Heart right ventricle (tissue), 16 donors: ENCODE measurements at places on chromosomes 7 and 10.

DNA sequence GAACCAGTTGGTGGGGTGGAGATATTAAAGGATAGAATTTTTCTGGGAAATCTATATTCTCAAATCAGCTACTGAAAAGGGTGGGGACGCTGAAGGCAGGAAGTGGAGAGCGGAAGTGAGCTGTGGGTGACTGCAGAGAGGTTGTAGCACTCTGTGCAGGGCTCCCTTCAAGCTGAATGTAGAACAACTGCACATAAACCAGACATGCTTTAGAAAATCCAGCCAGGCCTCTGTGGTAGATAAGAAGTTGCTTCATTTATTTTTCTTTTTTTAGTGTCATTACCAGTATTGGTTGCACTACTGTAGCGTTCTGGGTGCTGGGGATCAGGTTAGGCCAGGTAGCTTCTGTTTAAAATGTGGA is 127.8 kb downstream of the CELF2 start:
- H3K27ac ChIP-seq = peak overlapping the region; percentile 79
- peak overlapping the region; percentile 22 for H3K4me3 ChIP-seq
- H3K27me3 ChIP-seq = no peaks in the 10 kb centered on the region
- peak; percentile 47 for DNase-seq
- no peaks in the 10 kb centered on the region for H3K36me3 ChIP-seq

- no peaks in the 10 kb centered on the region for H3K36me3 ChIP-seq
- no peak overlapping the region for H3K4me3 ChIP-seq
- H3K27ac ChIP-seq = peak overlapping the region; percentile 87
- H3K27me3 ChIP-seq = no peaks in the 10 kb centered on the region
- H3K4me1 ChIP-seq = peaks cover 75% of the 10 kb centered on the region
Measured at GRCh38 chr10:104308439-104308903, 29.8 kb downstream of the ITPRIP start.

DNA sequence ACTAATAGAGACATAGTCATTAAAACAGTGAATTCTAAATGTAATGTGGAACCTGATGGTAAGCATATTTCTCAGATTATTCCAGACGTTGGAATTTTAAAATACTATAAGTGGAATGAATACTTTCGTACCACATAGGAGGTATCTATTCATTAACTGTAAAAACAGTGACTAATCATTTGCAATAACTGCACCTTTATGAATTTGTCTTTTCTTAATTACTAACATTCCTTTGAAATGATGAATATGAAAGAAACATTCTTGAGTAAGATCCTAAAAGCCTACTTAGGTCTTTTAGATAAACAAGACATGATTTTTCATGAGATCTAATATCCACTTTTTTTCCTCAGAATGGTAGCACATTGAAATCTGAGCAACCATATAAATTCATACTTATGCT is 549.0 kb upstream of the LRRN3 start:
- H3K4me1 ChIP-seq = no peaks in the 10 kb centered on the region
- no peak overlapping the region for H3K27ac ChIP-seq
- H3K36me3 ChIP-seq = no peaks in the 10 kb centered on the region
- no peak for DNase-seq

- H3K4me3 ChIP-seq = no peak overlapping the region
- peaks cover 40% of the 10 kb centered on the region for H3K4me1 ChIP-seq
- no peak overlapping the region for H3K27ac ChIP-seq
- no peak for DNase-seq
- no peaks in the 10 kb centered on the region for H3K27me3 ChIP-seq
Measured at GRCh38 chr7:17524746-17525145, 226.3 kb downstream of the AHR start.

DNA sequence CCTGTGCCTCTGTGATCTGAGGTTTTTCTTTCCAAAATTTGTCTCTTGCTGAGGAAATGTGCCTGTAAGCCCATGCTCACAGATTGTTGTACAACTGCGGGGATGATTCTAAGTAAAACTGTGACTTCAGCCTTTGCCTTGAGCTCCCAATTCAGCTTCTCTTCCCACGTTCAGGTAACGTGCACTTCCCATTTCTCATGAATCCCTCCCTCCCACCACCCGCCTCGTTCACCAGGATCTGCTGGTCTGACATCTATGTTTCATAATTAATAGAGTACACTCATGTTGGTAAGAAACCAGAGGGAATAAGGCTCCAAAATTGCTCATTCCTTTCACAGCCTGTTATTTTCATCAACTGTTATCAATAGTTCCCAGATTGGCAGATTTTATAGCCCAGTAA is 332.6 kb upstream of the TPK1 start:
- no peak for DNase-seq
- H3K36me3 ChIP-seq = no peaks in the 10 kb centered on the region
- H3K4me3 ChIP-seq = no peak overlapping the region
- no peaks in the 10 kb centered on the region for H3K4me1 ChIP-seq
- no peaks in the 10 kb centered on the region for H3K27me3 ChIP-seq
- H3K27ac ChIP-seq = no peak overlapping the region

- H3K36me3 ChIP-seq = no peaks in the 10 kb centered on the region
- H3K27me3 ChIP-seq = no peaks in the 10 kb centered on the region
- peaks cover 41% of the 10 kb centered on the region for H3K4me1 ChIP-seq
- no peak overlapping the region for H3K27ac ChIP-seq
- H3K4me3 ChIP-seq = no peak overlapping the region
Measured at GRCh38 chr10:75651417-75651816, 220.0 kb downstream of the LRMDA start.

DNA sequence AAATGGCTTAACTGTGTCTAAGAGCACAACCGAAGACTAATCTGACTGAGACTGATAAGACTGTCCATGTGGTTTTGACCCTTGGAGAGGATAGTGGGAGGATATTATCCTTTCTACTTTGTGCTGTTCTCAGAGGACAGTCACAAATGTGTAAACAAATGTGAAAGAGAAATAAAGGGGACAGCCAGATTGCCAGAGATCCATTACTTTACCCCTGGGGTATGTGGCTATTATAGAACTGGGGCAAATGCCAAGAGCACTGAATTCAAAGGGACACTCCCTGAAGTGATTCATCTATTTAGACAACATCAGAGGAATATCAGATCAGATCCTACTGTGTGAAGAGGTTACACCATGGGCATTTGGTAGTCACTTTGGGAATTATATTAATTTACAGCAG is 154.7 kb downstream of the RNLS start:
- no peaks in the 10 kb centered on the region for H3K36me3 ChIP-seq
- no peak overlapping the region for H3K27ac ChIP-seq
- H3K4me3 ChIP-seq = no peak overlapping the region
- no peaks in the 10 kb centered on the region for H3K27me3 ChIP-seq
- DNase-seq = no peak

DNA sequence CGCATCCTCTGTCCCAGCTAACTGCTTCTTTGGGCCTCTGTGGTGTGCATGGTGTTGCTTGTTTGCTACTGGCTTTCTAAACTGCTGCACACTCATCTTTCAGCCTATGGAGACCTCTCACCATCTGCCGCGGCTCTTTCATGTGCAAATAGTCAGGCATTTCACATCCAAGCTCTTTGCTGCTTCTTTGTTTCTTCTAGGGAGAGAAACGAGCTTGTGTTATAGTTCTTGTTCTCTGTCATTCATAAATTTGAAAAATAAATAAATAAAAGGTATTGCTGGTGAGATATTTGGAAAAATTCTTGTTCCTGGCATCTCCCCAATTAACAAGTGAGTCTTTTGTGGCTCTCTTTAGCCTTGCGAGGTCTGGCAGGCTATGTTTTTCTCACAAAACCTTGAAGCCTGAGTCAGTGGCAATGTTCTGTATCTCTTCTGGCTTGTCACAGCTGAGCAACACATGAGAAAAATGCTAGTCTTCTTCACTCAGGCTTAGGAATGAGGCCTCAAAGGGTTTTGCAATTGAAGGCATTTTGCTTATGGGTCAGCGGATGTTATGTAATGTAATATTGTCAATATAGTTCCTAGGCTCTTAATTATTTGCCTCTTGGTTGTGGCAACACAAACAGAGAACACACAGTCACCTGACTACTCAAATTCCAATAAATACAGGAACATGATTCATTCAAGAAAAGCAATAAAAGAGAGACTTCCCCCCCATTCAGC is 274.0 kb downstream of the FRMD4A start:
- no peaks in the 10 kb centered on the region for H3K4me1 ChIP-seq
- DNase-seq = no peak
- H3K36me3 ChIP-seq = no peaks in the 10 kb centered on the region
- H3K27me3 ChIP-seq = no peaks in the 10 kb centered on the region
- no peak overlapping the region for H3K4me3 ChIP-seq

- no peak overlapping the region for H3K27ac ChIP-seq
- DNase-seq = no peak
- H3K4me1 ChIP-seq = no peaks in the 10 kb centered on the region
- no peaks in the 10 kb centered on the region for H3K27me3 ChIP-seq
Measured at GRCh38 chr10:30873411-30873810, 158.3 kb downstream of the ZNF438 start.

DNA sequence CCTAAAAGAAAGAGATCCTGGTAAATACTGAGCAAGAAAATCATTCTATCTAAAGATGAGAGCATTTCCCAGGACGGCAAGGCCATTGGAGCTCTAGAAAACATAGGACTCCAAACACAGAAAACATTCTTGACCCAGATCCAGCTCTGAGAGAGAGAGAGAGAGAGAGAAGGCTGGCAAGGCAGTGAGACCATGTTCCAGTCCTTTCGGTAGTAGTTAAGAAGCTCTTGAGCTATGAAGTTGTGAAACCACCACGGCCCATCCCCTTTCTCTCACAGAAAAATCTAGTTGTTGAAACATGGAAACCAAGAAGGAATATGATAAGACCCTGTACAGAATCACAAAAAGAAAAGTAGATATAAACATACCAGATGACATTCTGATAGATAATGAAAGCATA is 212.4 kb upstream of the NPSR1 start:
- no peaks in the 10 kb centered on the region for H3K27me3 ChIP-seq
- H3K27ac ChIP-seq = no peak overlapping the region
- H3K4me1 ChIP-seq = no peaks in the 10 kb centered on the region

- DNase-seq = no peak
- no peaks in the 10 kb centered on the region for H3K27me3 ChIP-seq
- H3K27ac ChIP-seq = no peak overlapping the region
- H3K4me3 ChIP-seq = no peak overlapping the region
Measured at GRCh38 chr7:91632234-91632940, 248.1 kb downstream of the MTERF1 start.

GRCh38 chr10:115167751-115168150 is 74.6 kb downstream of the ATRNL1 start:
- no peak for DNase-seq
- no peak overlapping the region for H3K27ac ChIP-seq
- H3K4me3 ChIP-seq = no peak overlapping the region

DNA sequence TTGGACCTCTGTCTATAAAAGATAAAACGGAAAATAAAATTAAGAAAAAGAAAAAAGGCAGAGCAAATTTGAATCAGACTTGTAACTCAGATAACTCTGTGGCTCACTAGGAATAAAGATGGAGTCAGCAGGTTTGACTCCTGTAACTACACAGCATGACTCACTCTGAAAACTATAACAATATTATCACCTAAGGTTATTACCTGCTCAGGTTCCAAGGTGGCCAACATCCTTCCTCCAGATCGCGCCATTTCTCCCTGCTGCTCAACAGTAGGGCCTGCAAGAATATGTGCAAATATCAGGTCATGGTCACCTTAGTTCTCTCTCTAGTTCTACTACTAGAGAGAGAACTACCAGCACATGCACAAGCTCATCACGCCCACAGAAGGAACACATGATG is 30.0 kb downstream of the ALDH18A1 start:
- no peak overlapping the region for H3K4me3 ChIP-seq
- no peak for DNase-seq
- no peaks in the 10 kb centered on the region for H3K4me1 ChIP-seq
- H3K27ac ChIP-seq = no peak overlapping the region
- H3K36me3 ChIP-seq = no peaks in the 10 kb centered on the region

DNA sequence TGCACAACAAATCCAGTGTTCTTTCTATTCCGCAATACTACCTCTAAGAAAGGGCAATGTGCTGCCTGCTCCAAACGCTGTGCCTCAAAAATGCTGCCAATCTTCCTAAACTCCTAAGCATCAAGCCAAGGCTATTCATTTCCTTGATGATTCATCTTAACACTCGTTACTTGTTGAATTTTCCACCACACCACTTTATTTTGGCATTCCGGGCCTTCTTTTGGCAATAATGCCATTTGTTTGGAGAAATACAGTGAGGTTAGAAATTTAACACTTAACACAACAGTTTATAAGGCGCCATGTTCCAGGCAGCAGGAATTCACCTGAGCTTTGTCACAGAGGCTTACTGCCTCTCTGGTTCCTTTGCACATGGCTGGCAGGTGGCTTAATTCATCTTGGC is 82.6 kb upstream of the ABCB5 start:
- H3K4me1 ChIP-seq = no peaks in the 10 kb centered on the region
- H3K4me3 ChIP-seq = no peak overlapping the region
- H3K36me3 ChIP-seq = no peaks in the 10 kb centered on the region
- DNase-seq = no peak
- H3K27ac ChIP-seq = no peak overlapping the region
- no peaks in the 10 kb centered on the region for H3K27me3 ChIP-seq

- no peaks in the 10 kb centered on the region for H3K36me3 ChIP-seq
- no peaks in the 10 kb centered on the region for H3K4me1 ChIP-seq
- H3K4me3 ChIP-seq = no peak overlapping the region
- no peak overlapping the region for H3K27ac ChIP-seq
- no peak for DNase-seq
Measured at GRCh38 chr7:13524076-13524475, 465.4 kb downstream of the ETV1 start.

DNA sequence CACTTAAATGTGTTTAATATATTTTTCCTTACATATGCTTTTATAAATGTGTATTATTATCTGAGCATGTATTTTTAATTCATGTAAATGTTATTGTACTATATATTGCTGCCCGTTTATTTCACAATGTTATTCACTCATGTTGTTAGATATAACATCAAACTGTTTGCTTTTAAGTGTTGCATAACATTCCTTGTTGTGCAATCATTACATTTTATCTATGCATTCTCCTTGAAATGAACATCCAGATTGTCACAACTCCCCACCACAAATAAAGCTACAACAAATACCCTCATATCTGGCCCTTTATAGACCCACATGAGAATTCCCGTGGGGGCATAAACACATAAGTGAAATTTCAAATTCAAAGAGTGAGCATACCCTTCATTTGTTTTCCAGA is 264.2 kb downstream of the HPSE2 start:
- DNase-seq = no peak
- H3K4me3 ChIP-seq = no peak overlapping the region
- no peaks in the 10 kb centered on the region for H3K4me1 ChIP-seq
- no peaks in the 10 kb centered on the region for H3K27me3 ChIP-seq
- H3K36me3 ChIP-seq = no peaks in the 10 kb centered on the region
- no peak overlapping the region for H3K27ac ChIP-seq

DNA sequence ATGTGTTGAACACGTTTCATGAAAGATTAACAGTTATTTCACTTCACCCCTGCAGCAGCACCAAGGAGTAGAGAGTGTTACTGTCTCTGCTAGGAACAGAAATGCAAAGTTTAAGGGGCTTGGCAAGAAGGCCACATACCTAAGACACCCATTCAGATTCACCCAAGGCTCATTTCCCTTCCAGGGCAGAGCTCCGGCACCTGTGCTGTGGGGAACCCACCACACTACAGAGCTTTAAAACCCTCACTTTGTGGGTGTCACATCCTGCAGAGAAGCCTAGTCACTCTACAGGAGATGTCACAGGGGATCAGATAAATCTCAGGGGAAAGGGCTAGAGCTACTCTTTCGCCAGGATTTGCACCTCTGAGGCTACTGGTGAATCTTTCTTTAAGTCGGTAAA is 176.1 kb upstream of the KLF6 start:
- DNase-seq = no peak
- H3K27ac ChIP-seq = no peak overlapping the region
- no peaks in the 10 kb centered on the region for H3K27me3 ChIP-seq
- no peaks in the 10 kb centered on the region for H3K36me3 ChIP-seq
- H3K4me3 ChIP-seq = no peak overlapping the region
